ENCODE measurements at places on chromosomes 7 and 10. TPM values are rescaled to one million over a fixed set of nuclear protein-coding genes. Genes with fewer than 3 reads are reported as not detected.

Gene DDC
- 1.2 TPM for total RNA-seq

Gene GIMAP8
- total RNA-seq, result not detected

Gene NCF1
- not detected for total RNA-seq

Gene FBXL13
- 0.83 TPM for total RNA-seq

Gene SPDYE5
- not detected for total RNA-seq

Gene CYP3A5
- total RNA-seq, result 1.9 TPM

Gene MMD2
- total RNA-seq, result not detected

Gene FGFBP3
- 2.4 TPM for total RNA-seq

Gene HTR7
- total RNA-seq, result 0.12 TPM

Gene CNTNAP2
- not detected for total RNA-seq

Data from A549 treated with ZK216348 at 1 μM for 4 hours (cell line).